ELF-1 (cell line): ENCODE measurements at places on chromosomes 11 and 22.

- no peak for DNase-seq
Measured at GRCh38 chr11:90639461-90639993, 416.7 kb upstream of the CHORDC1 start.

- DNase-seq = no peak
Measured at GRCh38 chr11:92346220-92346619, 121.6 kb downstream of the FAT3 start.

- no peak for DNase-seq
Measured at GRCh38 chr11:126793596-126793995, 207.0 kb downstream of the KIRREL3 start.

- DNase-seq = no peak
Measured at GRCh38 chr11:61416941-61417340, 12.8 kb downstream of the CPSF7 start.

GRCh38 chr11:74373382-74373781 lies 24.9 kb downstream of the PGM2L1 start:
- no peak for DNase-seq

DNA sequence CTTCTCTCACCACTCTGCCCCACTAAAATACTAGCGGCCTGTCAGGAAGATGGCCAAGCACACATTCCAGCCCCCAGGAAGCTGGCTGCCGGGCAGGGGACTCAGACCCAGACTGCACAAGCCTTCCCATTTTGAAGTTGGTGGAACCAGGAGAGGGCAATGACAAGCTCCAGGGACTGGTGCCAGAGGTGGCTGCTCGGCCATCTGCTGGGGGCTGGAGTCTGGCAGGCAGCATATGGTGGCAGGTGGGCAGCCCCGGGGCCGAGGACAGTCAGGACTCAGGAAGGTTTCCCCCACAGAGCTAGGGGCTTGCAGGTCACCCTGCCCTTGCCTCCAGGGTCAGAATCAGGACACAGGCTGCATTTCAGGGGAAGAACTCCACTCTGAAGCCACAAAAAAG lies 22.6 kb downstream of the KCNJ5 start:
- DNase-seq = no peak
